ENCODE measurements at places on chromosomes 7 and 10. TPM values are rescaled to one million over a fixed set of nuclear protein-coding genes. Genes with fewer than 3 reads are reported as not detected.

GRCh38 chr7:152103066-152103465, 77.6 kb downstream of the GALNT11 start:
- no peak for DNase-seq

- no peak for DNase-seq
Observed at GRCh38 chr7:149733924-149734790, 39.2 kb downstream of the ZNF467 start.

GRCh38 chr10:45454859-45455258, 80.8 kb downstream of the ALOX5 start:
- no peak for DNase-seq

DNA sequence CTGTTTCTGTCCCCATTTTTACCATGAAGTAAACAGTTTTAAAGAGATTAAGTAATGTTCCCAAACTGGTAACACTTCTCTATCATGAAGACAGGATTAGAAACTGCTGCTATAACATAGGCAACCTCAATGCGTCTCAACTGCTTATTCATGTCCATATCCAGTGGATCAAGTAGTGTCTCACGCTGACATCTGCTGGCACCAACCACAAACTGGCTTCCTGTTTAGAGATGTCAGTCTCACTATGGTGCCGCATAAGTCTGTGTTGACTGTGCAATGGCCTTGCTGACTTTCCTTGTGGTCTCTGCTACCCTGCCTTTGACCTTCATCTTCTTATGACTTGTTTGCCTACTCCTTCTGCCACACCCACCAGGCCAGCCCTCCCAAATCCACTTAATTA, 369.6 kb upstream of the DPP6 start:
- DNase-seq: no peak

CUBN gene
- 3.2 TPM for total RNA-seq

PRTFDC1 gene
- 3.5 TPM for total RNA-seq

OR9A2 gene
- under 0.01 TPM for total RNA-seq

STAM gene
- 26.7 TPM for total RNA-seq
